ENCODE measurements at places on chromosomes 6 and 20.
A peak's percentile ranks its signal among the peaks of the same experiment; 100 is the strongest.

GRCh38 chr6:46953921-46954320 lies 32.2 kb upstream of the ADGRF5 start:
- DNase-seq: no peak

DNA sequence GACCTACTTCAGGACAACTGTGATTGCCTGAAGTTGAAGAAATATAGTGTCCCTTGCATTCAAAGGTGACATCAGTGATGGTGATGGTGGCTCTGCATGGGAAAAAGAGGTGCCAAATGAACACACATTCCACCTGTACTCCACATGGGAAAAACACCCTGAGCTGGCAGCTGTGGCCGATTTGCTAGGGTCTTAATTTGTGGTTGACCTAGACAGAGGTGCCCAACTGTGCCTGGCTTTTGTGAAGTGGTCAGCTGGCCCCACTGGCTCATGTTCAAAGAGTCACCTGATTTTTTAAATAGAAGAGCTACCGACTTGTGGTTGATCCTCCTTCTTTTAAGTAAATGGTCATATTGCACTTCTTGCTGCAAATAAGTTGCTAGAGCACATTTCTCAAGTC lies 7.6 kb upstream of the GCNT2 start:
- no peak for DNase-seq

GRCh38 chr6:14732226-14732843 lies 513.5 kb upstream of the JARID2 start:
- DNase-seq: no peak

GRCh38 chr6:1574083-1574761 lies 35.5 kb upstream of the FOXC1 start:
- DNase-seq: no peak

DNA sequence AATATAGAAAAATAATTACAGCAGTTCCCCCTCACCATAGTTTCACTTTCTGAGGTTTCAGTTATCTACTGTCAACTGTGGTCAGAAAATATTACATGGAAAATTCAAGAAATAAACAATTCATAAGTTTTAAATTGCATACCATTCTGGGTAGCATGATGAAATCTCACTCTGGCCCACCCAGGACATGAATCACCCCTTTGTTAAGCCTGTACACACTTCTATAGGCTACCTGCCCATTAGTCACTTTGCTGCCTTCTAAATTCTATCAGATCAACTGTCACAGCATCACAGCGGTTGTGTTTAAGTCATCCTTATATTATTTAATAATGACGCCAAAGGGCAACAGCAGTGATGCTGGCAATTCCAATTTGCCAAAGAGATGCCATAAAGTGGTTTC lies 140.3 kb upstream of the RUNX2 start:
- DNase-seq: no peak

DNA sequence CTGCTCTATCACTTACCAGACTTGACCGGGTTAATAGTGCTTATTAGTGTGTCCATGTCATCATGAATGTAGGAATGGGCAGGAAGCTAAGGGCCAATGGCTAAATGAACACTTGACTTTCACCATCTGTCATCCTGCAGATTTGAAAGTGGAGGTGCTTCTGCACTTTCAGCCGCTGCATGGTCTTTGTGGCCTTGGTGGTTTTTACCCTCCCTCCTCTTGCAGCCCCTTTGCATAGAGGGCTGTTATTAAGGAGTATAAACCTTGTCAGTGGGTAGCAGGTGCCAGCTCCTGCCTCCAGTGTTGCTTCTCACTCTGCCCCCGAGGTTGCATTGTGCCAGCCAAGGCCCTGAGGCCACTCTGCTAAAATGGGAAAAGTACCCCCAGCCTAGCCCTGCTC lies 122.2 kb upstream of the TNFAIP3 start:
- DNase-seq: no peak

DNA sequence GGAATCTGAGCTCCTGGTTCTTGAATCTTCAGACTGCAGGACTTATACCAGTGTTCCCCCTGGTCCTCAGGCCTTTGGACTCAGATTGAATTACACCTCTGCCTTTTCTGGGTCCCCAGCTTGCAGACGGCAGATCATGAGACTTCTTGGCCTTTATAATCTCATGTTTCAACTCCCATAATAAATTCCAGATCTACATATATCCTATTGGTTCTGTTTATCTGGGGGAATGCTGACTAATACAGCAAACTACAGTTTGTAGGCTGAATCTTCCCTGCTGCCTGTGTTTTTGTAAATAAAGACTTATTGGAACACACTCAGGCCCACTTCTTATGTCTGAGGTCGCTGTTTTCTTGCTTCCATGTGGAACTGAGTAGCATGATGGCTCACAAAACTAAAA lies 184.7 kb downstream of the HDGFL1 start:
- DNase-seq: no peak

DNA sequence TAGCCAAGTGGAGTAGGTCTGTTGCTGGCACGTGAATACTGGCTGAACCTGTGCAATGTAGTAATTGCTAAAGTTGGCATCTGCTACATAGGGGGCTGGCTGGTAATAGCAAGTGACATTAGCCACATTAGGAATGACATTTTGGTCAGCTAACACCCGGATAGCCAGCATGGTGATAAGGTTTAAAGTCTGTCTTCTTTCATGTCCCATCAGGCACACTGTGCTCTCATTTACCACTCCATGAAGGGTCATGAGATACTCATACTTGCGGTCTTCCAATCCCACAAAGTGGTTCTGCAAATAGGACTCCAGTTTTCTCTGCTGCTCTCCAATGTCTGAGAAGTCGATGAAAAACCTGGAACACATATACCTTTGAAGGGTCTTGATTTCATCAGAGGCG lies 2.8 kb downstream of the TENT5A start:
- DNase-seq: peak; percentile 15

GRCh38 chr6:14513496-14514393 lies 396.2 kb downstream of the CD83 start:
- no peak for DNase-seq

GRCh38 chr20:11453430-11453829 lies 464.3 kb upstream of the BTBD3 start:
- DNase-seq: no peak

DNA sequence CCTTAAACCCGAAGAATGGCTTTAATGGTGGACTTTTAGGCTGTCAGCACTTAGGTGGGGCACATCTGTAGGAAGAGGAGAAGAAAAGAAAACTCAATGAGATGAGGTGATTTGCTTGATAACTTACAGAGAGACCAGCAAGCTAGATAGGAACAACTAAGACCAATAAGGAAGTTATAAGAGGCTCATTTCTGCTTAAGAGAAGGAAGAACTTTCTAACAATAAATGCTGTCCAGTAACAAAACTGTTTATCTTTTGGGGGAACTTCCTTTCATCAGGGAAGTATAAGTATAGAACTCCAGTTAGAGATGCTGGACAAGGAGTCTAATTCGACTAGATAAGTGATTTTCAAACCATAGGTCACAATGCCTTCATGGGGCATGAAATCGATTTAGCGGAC lies 107.2 kb upstream of the SIRPA start:
- no peak for DNase-seq

GRCh38 chr20:48686238-48687116 lies 141.3 kb downstream of the PREX1 start:
- DNase-seq: no peak

- no peak for DNase-seq
Measured at GRCh38 chr6:6611486-6611885, 23.0 kb downstream of the LY86 start.

DNA sequence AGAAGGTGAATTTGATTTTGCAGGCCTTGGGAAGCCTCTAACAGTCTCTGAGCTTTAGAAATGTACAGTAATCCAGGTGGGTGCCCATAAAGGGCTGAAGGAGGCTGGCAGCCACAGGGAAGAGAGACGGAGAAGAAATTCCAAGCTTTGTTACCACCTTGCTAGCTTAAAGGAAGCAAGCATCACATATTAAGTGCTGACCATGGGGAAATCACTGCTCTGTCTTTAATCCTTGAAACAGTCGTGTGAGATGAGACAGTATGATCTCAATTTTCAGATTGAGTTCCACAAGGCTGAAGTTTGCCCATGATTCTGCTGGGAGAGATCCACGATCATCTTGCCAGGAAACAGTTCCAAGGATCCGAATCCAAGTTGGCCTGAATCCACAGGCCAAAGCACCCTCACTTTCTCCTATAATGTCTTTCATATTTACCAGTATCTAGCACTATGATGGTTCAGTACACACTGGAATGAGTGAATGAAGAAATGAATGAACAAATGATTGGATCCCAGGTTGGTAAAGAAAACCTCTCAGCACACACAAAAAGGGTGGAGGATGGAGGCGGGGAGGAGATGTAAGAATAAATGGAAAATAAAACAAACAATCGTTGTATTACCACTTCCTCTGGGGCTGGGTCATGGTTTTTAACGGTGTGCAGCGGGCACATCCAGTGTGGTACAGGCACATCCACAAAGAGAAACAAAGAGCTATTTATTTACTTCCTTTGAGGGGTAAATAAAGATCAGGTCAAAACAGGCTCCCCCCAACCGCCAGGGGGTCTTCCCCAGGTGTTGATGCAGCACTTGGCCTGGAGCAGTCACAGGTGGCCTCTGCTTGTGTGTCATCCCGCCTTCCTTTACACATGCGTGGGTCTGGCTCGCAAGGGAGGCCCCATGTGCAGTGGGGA lies 28.2 kb upstream of the TAF8 start:
- DNase-seq: no peak

DNA sequence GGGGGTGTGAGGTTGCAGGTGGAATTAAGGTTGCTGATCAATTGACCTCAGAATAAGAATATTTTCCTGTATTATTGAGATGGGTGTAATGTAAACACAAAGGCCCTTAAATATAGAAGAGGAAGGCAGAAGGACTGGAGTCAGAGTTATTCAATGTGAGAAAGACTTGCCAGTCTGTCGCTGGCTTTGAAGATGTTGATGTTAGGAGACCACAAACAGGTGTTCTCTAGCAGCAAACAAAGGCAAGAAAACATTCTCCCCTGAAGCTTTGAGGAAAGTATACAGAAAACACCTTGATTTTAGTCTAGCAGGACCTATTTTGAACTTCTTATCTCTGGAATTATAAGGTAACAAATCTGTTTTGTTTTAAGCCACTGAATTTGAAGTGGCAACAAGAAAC lies 138.9 kb upstream of the PTPRK start:
- DNase-seq: no peak

- no peak for DNase-seq
Measured at GRCh38 chr20:36607586-36608387, 2.2 kb downstream of the RAB5IF start.

- no peak for DNase-seq
Measured at GRCh38 chr6:121711472-121711871, 276.0 kb downstream of the GJA1 start.

DNA sequence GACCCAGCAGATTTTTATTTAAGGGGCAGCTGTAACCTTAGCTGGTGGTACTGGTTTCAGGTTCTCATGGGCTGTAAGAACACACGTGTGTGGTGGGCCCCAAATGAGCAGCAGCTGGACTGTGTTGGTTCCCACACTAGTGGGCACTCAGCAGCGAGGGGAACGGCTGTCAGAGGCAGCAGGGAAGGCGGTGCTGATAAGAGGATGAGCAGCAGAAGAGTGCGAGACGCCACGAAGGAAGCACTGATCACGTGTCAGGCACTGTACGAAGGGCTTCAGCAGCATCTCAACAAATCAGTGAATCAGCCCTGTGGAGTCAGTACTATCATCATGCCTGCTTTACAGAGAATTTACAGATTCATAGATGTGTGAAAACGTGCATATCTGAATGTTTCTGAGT lies 41.0 kb upstream of the EMILIN3 start:
- DNase-seq: no peak

DNA sequence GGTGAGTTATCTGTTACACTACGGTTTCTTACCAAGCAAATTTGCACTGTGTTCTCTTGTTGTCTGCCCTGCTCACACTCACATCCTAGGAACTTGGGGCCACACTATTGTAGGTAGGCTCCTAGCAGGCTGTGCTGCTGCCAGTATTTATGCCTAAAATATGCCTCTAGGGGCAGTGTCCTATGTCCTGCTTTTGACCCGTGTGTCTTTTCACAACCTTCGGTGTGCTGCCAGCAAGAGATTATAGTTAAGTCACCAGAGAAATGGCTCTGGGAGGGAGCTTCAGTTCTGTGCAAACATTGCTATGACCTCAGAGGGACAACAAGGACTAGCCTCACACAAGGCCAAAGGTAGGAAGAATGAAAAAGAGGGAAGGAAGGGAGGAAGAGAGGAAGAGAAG lies 8.9 kb upstream of the TAAR5 start:
- peak; percentile 5 for DNase-seq

GRCh38 chr20:3563133-3563532 lies 92.3 kb downstream of the ATRN start:
- no peak for DNase-seq

- no peak for DNase-seq
Measured at GRCh38 chr6:16800942-16801341, 39.7 kb upstream of the ATXN1 start.

GRCh38 chr6:12345694-12346058 lies 55.5 kb downstream of the EDN1 start:
- DNase-seq: no peak

DNA sequence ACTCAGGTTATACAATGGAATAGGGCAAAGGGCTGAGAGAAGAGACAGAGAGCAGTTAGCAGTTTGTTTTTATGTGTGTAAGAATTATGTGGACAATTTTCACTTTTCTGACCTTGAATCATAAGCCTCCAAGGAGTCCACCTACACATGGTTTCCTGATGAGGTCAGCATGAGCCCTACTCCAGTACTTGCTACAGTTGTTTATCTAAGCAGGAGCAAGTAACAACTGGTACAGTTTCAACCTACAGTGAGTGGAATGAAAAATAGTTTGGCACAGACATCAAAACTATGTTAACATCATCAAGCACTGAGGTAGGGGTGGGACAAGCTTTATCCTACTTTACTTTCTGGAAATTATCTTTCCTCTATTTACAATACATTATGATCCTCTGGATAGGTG lies 426.7 kb upstream of the ID4 start:
- DNase-seq: no peak

DNA sequence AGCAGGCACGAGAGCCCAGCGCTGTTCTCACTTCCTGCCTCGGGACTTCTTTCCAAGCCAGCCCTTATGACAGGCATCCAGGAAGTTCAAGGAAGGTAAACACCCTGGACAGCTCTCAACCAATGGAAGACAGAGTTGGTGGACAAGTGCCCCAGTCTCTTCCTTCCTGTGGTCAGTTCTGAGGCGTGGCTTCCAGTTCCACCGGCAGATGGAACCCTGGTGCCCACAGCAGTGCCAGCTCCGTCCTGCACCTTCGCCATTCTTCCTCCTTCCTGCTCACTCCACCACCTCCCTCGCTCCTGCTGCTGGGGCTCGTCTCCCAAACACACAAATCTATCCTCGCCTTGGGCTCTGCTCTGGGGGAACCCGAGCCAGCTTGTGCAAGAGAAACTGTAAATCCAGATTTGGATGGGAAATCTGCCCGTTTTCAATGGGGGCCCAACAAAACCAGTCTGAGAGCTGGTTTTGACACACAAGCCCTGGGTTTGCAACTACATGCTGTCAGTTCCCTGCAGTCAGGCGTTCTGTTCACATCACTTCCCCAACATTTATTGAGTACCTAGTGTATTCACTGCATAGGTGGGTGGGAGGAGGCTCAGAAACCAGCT lies 162.7 kb downstream of the GRM4 start:
- DNase-seq: peak; percentile 57

- no peak for DNase-seq
Measured at GRCh38 chr6:118029967-118030366, 122.9 kb downstream of the SLC35F1 start.

GRCh38 chr6:82208913-82209312 lies 38.6 kb downstream of the IBTK start:
- DNase-seq: no peak

GRCh38 chr6:73694711-73695411 lies 1.1 kb upstream of the CD109 start:
- no peak for DNase-seq

Measured in SHP77 treated with DMSO at 0.1 percent for 48 hours (cell line).